ENCODE measurements at places on chromosomes 5 and 9.

DNA sequence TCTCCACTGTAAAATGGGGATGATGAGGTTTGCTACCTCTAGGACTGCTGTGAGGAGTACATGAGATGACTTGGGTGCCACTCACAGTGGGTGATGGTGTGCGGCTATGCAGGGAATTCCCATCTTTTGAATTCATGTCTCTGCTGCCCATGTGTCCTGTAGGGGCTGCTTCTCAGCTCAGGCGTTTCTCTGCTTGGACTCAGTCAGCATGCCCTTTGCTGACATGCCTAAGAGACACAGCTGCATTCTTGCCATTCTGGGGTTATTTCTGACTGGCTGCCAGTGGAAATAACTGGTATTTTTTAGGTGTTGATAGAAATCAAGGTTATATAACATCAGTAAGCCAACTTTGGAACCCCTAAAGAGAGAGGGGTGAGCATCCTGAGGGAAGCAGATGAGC is 24.3 kb upstream of the XPA start:
- DNase-seq: no peak

GRCh38 chr9:72855890-72856523 is 96.8 kb downstream of the ALDH1A1 start:
- no peak for DNase-seq

DNA sequence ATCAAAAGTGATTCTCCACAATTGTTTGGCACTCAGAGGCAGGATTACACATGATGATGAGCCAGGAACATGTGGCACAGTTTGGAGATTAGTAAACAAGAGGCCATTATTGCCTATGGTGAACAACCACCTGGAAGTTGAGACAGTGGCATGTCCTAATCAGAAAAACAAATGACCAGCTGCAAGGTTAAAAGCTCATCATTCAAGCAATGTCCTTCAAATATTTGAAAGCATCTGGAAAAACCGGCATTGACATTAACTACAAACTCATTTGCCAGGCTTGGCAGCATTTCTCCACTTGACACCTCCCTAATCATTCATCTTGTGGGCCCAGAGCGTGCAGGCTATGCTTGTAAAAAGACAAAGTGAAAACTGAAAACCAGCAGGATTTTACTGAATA is 80.6 kb upstream of the MEGF10 start:
- DNase-seq: no peak

- no peak for DNase-seq
These were observed 203.7 kb downstream of the SH3GL2 start for GRCh38 chr9:17782430-17783149.

DNA sequence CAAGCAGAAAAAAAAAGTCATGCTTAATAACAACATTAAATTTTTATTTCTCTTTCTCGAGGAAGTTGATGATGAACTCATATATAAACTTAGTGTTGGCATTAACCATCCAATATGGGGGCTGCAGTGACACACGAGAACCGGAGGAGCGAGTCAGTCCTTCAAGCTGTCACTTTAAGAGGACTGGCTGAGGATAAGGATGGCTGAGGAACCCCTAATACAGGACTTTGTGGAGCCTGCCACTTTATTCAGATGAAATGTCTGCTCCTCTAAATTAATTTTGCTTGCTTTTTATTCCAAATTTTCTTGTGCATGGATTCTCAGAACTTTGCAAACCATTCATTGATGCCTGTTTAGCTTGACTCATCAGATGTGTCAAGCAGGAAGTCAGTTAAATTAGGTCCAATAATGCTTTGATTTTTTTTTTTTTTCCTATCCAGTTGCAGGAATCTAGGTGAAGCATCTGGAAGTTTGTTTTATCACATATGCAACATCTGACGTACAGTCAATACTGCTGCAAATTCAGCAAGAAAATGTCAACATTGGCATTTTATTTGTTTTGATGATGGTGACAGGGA is 144.2 kb upstream of the COL5A1 start:
- no peak for DNase-seq

GRCh38 chr9:77421506-77422265 is 226.4 kb downstream of the GNA14 start:
- DNase-seq: peak; percentile 19

DNA sequence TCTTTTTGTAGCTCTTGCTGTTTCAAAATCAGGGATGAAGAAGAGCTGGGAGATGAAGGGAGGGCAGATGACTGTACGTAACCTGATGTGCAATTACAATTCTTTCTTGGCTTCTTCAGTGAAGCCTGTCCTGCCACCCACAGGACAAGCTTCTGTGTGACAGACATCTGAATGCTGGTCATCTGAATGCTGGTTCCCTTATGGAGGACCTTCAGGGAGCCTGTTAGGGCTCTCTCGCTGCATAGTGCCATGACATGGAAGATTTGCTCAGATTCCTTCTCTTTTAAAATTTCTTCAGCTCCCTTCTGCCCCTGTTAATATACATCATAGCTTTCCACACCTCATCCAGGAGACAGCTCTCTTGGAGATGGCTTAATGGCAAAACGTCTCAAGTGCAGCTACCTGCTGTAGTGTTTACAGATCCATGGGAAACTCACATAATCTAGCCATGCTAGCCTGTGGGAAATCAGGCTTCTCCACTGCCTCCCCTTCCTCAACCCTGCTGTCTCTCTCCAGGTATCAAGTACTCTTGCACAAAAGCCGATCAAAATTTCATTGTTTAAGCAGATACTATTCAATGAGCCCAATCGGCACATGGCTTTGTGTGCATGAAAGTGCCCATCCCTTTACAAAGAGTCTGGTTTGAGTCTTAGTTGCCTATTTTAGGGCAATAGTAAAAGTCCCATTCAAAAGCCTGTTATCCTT is 134.6 kb downstream of the RAB3C start:
- no peak for DNase-seq

- DNase-seq: peak; percentile 15
These were observed 152.5 kb downstream of the ADAMTS6 start for GRCh38 chr5:65329266-65329665.

DNA sequence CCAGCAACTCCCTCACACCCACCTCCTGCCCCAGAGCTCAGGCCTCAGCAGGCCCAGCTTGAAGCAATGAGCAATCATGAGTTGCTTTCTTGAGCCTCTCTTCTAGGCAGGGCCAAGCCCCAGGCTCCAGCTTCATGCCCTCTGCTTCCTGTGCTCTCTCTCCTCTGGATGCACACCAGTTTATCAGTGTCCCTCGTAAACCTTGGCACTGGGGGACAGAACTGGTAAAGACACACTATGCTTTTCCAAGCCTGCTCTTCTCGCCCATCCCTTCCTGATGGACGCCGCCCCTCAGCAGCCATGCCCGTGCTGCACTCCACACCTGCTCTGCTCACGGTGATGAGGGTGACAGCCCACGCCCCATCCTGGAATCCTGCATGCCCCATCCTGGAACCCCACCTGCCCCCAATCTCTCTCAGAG is 49.4 kb upstream of the ORM1 start:
- DNase-seq: no peak

DNA sequence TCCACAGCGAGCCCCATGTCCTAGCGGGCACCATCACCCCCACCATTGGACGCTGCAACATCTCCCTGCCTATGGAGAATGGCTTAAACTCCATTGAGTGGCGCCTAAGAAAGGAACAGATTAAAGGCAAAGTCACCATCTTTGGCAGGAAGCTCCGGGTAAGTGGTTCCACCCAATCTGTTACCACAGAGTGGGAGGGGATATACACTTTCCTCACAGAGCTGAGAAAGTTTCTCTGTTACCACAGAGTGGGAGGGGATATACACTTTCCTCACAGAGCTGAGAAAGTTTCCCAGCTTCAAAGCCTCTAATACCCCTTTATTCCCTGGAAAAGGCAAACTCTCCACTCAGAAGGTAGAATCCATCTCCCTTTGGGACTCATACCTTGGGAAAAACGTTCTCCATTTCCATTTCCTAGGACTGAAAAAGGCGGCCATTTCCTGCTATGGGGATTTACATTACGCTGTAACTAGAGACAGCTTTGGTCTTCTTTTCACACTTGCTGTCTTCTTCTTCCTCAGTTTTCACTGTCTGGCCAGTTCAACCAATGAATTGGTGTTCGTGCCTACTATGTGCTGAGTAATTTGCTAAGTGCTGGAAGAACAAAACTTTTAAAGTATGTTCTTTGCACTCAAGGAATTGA is 63.4 kb upstream of the WWC1 start:
- DNase-seq: no peak

- no peak for DNase-seq
These were observed 77.7 kb downstream of the MEF2C start for GRCh38 chr5:88805151-88805784.

DNA sequence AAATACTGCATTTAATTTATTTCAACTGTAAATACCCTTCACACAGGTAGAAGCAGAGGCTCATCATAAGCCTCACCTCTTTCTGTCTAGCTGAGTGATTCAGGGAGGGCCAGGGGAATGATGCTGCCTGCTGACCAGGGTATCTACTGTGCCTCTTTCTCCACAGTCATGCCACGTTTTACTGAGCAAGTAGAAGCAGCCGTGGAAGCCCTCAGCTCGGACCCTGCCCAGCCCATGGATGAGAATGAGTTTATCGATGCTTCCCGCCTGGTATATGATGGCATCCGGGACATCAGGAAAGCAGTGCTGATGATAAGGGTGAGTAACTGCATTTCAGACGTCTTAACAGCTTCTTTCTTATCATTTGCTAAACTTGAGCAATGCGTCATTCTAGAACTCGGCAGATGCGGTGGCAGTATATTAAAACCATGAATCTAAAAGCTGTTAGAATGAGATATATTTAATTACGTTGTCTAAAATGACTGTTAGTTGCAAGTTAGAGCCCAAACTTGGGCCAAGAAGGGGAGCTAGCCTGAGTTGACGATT is 50.0 kb upstream of the LRRTM2 start:
- no peak for DNase-seq

DNA sequence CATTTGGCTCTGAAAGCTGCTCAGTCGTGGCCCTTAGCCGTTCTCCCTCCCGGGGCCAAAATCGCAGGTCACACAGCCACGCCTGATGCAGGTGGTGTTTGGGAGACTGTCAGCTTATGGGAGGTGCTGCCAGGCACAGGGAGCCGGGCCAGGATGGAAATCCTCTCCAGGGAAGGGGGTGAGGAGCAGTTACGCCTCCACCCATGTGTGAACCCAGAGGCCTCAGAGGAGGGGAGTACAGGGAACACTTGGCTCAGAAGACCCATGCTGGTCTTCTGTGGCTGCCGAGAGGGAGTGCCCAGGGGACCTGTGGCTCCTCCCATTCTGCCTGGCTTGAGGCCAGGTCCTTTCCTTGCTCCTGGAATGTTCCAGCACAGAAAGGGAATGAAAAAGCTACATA is 3.6 kb upstream of the OLFM1 start:
- DNase-seq: no peak

DNA sequence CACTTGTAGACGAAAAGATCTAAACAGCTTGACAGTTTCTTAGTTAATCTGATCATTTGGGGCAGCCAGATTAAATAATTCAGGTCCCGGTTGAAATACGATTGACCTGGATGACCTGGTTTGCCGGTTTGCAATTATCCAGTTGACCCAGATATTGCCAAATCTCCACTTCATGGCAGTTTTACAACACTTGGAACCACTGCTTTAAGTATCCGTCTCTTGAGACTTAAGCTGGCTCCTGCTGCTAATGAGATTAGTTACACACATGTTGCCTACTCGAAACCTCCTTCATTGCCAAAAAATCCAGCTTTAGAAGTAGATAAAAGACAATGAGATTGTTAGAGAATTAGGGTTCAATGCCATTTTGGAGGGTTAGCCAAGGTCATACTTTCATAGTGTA is 136.2 kb upstream of the HAPLN1 start:
- DNase-seq: no peak

- DNase-seq: no peak
These were observed 124.3 kb downstream of the ARL15 start for GRCh38 chr5:54186108-54186507.

- no peak for DNase-seq
These were observed 126.6 kb upstream of the TMEM161B start for GRCh38 chr5:88395264-88395663.

DNA sequence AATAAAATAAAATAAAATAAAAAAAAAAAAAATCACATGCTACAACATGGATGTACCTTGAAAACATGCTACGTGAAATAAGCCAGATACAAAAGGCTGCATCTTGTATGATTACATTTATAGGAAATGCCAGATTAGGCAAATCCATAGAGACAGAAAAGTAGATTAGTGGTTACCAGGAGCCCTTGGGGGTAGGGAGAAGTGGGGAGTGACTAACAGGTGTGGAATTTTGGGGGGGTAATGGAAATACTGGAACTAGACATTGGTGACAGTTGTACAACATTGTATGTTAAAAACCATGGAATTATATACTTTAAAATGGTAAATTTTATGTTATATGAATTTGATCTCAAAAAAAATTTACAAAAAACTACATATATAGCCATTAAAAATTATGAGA is 47.3 kb downstream of the SLC1A1 start:
- DNase-seq: no peak

DNA sequence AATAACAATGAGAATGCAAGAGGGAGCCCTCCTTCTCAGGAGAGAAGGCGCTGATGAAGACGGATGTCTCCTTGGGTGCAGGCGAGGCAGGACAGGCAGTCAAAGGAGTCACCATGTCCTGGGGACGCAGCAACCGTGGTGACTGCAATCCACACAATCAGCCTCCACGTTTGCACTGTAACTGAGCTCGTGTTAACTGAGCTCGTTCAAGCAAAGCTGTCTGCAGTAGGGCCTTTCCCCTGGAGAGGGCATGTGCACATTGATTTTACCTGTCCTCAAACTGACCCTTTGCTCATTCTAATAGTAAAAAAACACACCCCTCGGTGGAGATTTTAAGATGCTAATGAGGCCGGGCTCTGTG is 2.8 kb downstream of the SARDH start:
- DNase-seq: no peak

DNA sequence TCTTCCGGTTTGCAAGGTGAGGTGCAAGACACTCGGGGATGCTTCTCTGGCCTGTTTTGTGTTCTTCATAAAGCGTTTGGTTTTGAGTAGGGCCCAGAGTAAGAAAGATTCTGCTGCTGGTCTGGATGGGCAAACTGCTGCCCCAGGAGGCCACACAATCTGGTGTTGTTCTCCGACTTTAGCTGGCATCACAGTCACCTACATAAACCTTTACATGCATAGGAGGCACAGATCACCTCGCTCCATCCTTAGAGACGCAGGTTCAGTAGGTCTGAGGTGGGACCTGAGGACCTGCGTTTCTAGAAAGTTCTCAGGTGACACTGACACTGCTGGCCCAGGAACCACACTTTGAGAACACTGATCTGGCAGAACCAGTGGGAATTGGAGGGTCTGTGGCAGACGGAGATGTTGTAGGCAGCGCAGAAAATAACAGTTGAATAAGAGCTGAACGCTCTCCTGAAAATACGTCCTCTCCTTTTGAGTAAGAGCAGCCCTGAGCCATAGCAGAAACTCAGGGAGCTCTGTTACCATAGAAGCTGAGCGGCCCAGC is 3.9 kb upstream of the SLC6A3 start:
- no peak for DNase-seq

All from fibroblast of skin of right quadriceps (primary cell).